D341Med (cell line): ENCODE measurements at places on chromosomes 12 and 14.

DNA sequence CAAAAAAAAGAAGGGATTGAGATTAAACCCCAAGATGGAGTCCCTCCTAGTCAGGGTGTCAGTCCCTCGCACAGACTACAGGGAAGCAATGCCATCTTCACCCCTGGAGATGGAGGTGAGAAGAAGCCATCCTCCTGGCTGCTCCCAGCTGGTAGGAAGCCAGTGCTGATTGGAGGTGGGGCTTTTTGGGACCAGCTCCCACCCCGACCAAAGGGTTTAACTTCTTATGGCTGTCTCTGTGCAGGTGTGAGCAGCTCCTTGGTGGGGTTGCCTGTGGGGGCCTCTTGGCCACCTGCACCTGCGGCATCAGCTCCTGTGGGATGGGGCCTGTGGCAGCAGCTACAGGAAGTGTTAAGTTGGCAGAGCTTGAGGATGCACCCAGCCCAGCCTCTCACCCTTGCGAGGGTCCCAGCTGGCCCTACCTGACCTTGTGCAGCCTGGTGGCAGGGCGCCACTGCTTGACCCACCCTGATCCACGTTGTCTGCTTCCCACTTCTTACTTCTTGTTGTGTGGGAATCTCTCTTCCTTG, 3.8 kb upstream of the KRT86 start:
- DNase-seq: no peak

DNA sequence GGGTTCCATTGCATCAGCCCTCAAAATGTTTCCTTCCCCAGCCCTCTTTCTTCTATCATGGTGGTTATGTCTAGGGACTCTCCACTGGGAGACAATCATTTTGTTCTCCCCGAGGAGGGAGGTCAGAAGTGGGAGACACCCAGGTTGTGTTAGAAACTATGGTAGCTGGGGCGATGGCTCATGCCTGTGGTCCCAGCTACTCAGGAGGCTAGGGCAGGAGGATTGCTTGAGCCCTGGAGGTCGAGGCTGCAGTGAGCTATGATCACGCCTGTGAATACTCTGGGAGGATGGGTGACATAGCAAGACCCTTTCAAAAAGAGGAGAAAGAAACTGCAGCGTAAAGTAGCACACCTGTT, 13.0 kb upstream of the LRRC23 start:
- no peak for DNase-seq

- no peak for DNase-seq
Measured at GRCh38 chr12:73902260-73902659, 635.4 kb upstream of the ATXN7L3B start.

DNA sequence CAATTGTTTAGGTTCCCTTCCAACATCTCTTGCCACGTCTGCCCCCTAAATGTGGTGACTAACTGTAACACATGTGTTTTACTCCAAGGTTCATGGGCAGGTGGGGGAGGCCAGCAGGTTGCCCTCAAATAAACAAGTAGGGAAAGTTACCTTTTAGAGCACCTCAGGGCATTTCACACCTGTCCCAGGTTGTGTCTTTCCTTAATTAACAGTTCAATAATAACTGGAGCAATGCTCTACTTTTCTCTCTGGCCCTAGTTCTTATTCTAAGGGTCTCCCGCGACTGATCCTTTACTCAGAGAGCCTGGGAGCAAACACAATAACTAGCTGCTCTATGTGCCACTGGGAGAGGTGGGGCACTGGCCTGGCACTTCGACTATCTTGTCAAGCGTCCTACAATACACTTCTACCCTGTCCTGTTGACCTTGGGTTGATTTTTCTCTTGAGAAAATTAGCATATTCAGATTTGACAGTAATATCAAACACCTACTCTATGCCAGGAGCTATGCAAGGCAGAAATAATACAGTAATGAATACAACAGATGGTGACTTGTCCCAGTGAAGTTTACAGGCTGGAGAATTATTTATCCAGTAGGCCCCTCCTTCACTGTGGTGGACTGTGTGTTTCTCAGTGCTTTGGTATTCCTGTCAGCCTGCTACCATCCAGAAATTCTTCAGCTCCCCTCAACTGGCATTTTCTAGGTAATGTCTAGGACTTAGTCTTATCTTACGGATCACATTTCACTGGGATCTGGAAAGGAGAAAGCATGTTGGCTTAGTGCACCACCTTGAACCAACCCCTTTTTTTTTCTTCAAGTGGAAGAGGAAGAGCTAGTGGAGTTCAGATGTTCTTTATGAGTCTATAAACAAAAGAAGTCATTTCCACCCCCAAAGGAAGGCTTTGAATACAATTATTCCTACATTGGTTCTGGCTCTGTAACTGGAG, 202.6 kb downstream of the CRADD start:
- DNase-seq: no peak

DNA sequence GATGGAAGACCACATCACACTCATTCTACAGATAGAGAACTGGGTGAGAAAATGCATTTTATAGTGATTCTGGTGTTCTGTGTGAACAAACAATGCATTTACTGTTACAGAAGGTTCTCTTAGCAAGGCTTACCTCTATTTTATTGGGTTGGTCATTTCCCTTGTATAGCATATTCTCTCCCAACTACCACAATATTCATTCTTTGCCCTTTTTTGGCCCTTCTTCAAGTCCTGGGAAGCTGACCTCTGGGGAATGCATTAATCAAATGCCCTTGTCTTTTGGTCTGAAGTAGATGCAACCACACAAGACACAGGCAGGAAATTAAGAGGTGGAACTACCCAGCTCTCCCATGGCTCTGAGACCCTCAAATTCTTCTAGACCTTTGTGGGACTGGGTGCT, 19.5 kb downstream of the DCN start:
- no peak for DNase-seq

DNA sequence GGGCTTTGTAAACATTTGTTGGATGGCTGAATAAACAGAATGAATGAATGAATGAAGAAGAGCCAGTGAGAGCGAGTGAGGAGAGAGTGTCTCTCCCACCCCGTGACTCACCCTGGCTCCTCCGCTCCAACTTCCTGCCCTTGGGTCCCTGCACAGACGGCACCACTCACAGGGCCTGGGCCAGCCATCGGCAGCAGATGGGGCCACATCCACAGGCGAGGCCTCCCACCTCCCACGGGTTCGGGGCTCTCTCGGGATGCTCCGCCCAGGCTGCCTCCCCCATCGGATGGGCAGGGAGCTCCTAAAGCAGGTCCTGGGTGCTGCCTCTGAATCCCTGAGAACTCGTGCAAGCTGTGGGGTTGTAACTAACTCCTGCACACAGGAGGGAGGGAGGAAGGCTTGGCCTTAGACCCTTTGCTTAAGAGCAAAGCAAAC, 41.3 kb downstream of the CCNK start:
- no peak for DNase-seq

- DNase-seq: no peak
Measured at GRCh38 chr12:58009405-58010195, 68.2 kb downstream of the ATP23 start.

GRCh38 chr14:23601845-23602180, 23.2 kb upstream of the JPH4 start:
- no peak for DNase-seq

- peak; percentile 12 for DNase-seq
Measured at GRCh38 chr14:91215381-91215780, 29.1 kb downstream of the GPR68 start.

DNA sequence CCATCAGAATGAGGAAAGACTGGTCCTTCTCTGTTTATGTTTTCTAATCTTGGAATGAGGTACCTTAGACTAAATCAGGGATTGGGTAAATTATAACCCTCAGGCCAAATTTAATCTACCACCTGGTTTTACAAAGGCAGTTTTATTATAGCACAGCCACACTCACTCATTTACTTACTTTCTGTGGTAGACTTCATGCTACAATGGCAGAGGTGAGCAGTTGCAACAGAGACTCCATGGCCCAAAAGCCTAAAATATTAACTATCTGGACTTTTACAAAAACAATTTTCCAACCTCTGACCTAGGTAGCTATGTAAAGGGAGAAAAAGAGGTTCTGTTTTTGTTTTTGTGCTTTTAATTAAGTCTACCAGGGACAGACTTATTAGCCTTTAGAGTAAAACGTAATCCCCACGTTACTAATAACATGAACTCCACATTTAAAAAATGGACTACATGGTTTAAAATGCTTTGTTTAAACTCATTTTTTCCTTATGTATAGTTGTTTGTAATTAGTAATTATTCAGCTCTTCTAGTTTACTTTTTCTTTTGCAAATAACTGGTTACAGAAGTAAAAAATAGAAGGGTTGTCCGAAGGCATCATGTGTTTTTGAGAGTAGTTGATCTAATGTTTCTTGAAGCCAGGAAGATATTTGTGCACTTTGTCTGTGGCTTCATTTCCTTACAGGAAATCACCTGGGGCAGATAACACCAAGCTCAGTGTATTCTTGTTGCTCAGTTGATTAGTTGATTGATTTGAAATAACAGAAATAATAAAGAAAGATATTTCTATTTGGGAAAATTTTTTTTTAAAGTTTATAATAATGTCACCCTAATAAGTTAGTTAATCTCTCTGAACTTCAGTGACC, 57.6 kb upstream of the ATP2B1 start:
- no peak for DNase-seq

DNA sequence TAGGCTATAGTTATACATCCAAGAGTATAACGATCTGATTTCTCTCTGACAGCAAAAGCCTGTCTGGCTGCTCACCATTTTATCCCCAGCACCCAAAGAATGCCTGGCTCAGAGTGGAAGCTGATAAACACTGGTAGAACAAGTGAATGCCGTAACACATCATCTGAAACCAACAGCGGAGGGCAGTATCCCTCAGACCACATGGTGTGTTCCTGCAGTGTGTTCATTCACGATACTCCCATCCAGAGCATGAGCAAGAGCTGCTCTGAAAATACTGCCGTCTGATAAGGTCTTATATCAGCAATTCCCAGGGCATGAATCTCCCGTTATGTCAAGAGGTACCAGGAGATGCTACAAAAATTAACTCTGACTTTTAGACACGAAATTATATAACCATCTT, 95.9 kb downstream of the TTC7B start:
- DNase-seq: no peak

- no peak for DNase-seq
Measured at GRCh38 chr14:29197557-29197956, 431.0 kb downstream of the FOXG1 start.

DNA sequence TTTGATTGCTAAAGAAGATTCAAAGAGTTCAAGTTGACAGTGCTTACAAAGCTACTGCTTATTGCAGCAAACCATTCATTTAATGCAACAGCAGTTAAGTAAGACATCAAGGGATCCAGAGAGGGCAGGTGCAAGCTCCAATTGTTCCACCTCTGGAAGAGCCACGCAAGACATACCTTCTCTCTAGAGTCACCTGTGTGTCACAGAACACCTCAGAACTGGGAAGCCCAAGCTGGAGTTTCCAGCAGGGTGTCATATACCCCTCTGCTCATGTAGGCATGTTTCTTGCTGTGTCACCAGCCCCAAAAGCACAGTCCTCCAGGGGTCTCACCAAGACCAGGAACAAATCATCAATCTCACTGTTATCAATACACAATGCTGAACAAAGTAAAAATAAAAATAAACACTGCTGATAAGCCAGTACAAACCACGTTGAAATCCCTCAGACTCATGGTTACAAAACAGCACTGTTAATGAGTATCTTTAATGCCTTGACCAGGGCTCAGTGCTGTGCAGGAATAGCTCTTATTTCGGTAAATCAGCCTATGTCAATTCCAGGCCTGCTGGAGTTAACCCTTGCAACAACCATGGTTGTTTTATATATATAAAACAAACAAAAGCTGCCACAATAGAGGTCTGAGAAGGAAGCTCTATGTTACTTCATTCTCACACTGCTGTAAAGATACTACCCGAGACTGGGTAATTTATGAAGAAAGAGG, 37.4 kb upstream of the BATF start:
- DNase-seq: no peak

GRCh38 chr14:103125098-103126070, 2.1 kb downstream of the TNFAIP2 start:
- no peak for DNase-seq

- no peak for DNase-seq
Measured at GRCh38 chr12:109451400-109451799, 25.7 kb downstream of the KCTD10 start.

GRCh38 chr12:91781114-91781513, 364.5 kb downstream of the BTG1 start:
- DNase-seq: no peak

DNA sequence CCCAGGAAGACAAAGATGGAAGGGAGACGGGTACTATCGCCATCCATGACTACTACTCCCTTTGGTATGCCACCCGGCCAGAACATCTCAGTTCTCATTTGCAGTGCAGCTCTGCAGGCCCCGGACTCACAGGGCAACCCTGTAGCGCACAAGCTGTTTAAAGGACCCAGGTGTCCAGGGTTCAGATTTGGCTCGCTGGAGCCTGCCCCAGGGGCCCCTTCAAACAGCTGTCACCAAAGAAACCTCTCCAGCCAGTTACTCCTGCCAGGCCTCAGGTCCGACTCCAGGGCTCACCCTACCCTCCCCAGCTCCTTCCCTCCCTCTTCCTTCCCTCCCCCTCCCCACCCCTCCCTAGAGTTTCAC, 5.5 kb upstream of the CHD4 start:
- DNase-seq: no peak

- no peak for DNase-seq
Measured at GRCh38 chr14:79783041-79783440, 428.3 kb downstream of the DIO2 start.

GRCh38 chr14:28243600-28243999, 523.0 kb upstream of the FOXG1 start:
- no peak for DNase-seq

- no peak for DNase-seq
Measured at GRCh38 chr14:90536092-90536491, 139.3 kb downstream of the CALM1 start.

DNA sequence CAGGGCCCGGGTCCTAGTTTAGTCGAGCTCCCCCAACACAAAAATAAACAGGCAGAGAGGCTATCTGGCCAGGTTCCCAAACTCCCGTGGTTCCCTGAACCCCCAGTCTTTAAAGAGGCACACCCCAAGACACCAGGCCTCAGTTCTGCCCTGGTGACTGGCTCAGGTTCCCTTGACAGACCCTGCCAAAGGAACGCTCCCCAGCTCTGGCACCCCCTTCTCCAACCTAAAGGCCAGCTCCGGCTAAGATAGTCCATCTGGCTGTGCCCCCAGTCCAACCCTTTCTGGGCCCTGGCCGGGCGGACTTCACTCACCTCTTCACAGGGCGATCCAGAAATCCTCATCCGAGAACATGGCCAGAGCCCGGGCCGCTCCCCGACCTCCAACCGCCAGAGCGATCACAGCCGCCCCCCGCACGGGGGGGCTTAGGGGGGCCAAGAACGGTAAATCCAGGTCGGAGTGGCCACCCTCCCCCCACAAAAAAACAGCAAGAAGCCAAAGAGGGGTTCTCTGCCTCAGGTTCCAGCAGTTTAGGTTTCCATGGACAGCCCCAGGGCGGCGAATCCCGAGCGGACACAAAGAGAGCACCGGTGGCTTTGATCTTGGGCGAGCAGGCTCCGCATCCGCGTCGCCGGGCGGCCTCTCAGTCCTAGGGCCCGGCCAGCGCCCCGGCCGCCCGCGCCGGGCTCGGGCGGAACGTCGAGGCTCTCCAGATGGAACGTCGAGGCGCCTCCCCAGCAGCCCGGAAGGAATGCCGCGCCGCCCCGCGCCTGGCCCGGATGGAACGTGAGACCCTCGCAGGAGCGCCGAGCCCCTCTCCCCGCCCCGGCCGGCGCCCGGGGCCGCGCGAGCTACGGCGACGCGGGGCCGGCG, 1.1 kb downstream of the KMT2D start:
- DNase-seq: peak; percentile 45
